ENCODE measurements at places on chromosomes 7 and 10. TPM values are rescaled to one million over a fixed set of nuclear protein-coding genes. Genes with fewer than 3 reads are reported as not detected.

DNA sequence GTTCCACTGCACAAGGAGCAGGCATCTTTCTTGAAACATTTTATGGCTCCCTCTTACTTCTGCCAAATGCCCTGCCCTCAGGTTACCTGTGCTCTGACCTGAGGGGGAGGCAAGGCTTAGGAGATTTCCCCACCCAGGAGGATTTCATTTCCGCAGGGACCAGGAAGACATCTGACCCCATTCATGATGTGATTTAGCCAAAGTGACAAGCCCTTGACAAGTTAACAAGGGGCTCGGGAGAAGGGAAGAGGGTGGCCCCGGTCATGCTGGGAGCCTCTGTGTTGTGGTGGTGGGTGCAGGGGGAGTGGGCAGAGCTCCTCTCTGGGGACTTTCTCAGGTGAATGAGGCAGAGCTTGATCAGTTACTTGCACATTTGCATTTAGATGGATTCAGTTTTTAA, 18.9 kb downstream of the GIMAP5 start:
- no peak for DNase-seq

GRCh38 chr7:94507962-94508361, 1.6 kb upstream of the CASD1 start:
- no peak for DNase-seq

DNA sequence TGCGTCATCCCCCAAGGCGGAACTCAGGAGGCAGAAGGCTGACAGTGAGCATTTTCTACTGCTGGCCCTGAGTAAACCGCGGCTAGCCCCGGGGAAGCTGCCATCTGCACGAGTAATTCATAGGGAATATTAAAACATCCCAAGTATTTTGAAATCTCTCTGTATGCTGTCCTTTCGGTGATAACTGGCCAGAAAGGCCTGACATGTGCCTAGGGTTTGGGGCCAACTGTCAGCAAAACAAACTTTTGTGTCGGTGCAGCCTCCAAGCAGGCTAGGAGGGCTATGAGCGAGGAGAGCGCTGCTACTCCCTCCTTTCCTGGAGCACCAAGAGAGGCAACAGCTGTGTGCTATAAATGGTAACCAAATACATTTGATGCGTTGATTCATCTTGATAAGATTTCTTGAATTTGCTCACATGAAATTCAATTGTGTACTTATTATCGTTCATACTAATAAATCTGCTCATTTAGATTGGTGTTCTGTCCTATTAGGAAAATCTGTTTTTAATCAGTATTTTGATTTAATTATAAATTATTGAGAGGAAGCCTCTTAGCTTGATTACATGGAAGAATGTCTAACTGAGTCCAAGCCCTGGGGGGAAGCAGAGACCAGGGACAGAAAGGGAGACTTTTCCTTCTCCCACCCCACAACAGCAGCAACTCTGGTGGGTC, 124.4 kb upstream of the NPS start:
- no peak for DNase-seq

DNA sequence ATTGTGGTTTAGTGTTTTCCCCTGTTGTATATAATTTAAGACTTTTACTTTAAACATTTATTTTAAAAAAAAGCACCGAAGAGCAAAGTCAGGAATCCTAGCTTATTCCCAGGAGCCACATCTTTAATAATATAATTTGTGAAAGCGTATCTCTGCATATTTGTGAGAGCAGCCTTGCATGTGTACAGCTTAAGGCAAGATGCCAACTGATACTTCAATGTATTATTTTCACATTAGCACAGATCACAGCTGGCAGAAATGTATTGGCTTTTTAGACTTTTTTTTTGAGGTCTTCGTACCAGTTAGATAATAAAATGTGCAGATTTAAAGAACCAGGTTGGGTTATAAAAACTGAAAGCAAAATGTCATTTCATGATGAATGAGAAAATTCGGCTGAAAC, 845.7 kb upstream of the POT1 start:
- no peak for DNase-seq

The BICC1 gene
- 0.11 TPM for total RNA-seq

The TSPAN12 gene
- total RNA-seq: not detected

The PTF1A gene
- not detected for total RNA-seq

DNA sequence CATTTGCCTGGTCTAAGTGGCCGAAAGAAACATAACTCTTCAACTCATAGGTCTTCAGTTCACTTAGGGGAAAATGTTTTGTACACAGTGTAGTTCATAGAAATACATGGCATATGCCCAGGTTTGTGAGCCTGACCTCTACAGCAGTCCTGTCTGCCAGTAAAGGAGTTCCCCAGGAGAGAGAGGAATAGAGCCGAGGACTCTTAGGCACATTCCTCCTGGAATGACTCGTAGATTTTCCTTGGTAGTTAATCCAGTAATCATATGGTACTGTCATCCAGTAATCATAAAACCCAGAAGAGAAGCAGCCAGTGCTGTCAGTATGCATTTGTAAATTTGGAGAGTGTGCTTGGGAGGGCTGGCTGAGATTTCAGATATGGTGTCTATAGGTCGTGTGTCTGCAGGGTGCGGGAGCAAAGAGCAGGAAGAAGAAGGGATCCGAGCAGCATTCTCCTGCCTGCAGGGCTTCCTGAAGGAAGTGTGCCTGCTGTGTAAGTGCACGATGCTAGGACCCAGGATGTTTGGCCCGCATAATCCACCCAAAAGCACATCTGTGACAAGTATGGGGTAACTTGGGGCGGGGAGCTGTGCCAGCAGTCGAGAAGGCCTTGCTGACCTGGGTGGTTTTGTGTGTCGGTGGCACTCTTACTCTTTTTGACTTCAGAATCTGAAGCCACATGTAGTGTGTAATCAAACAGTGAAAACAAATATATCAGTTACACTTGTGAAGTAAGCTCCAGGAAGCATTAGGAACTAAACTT, 13.9 kb downstream of the EIF4H start:
- no peak for DNase-seq

GRCh38 chr7:157898802-157899505, 562.1 kb downstream of the DNAJB6 start:
- no peak for DNase-seq

GRCh38 chr7:14242175-14242574, 252.7 kb upstream of the ETV1 start:
- no peak for DNase-seq

DNA sequence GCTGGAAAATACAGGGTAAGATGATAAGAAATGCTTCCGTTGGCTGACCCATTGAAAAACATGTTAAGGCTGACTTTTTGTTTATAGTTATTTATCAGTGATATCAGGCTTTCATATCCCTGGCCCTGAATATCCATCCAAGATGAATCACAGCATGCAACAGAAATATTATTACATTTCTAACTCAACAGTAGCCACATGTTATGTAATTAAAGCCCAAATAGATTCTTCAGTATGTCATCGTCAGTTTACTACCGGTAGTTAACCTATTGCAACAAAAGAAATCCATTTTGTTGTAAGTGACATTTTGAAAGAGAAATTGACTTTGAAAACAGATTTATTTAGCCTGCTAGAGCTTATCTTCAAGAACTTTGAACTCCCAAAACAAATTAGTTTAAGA, 354.1 kb upstream of the CELF2 start:
- no peak for DNase-seq

DNA sequence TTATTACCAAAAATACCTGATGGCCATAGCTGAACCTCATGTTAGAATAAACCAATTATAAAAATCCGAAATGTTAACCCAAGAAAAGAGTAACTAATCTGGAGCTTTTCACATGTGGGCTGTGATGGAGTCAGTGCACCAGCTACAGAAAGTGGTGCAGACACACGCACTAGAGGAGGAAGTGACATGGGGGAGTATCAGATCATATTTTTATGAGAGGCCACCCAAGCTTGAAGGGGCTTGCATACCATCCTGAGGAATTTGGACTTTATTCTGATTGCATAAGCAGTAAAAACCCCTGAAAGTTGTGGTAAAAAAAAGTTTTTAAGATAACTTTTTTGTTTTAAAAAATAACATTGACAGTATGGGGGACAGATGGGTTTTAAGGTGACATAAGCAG, 1148.5 kb upstream of the CELF2 start:
- no peak for DNase-seq

The NPY4R2 gene
- total RNA-seq: not detected

GRCh38 chr7:156236181-156236889, 404.2 kb upstream of the RNF32 start:
- no peak for DNase-seq

DNA sequence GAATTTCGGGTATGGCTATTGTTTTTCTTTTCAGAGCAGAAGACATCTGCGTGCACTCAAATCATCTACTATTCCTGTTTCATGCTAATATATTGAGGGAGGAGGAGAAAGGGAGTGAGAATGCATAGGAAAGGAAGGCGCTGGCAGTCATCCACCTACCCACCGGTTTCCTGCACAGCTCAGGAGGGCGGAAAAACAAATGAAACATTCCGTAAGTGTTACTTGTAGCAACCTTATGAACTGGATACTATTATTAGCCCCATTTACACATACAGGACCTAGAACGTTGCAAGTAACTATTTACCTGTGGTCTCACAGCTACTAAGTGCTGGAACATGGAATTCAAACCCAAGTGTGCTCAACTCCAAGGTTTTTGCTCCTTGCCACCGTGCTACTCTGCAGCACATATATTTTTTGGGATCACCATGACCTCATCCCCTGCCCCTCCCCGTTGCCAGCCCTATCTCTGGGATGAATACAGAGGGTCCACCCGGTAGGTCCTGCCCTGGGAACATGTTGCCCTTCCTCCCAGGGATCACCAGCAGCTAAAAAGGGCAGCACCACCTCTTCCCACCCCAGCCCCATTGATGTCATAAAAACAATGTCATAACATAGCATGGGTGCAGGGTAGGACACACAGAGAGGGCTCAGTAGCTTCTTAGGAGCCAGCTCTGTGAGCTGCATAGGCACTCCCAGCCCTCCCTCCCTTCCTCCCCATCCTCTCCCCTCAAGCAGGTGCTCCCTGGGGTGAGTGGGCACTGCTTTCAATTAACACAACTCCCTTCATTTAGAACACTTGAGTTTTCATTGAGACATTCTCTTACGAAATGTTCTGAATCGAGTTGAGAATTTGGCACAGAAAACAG, 16.9 kb downstream of the GFRA1 start:
- no peak for DNase-seq

The H2BK1 gene
- not detected for total RNA-seq

GRCh38 chr7:139860090-139860775, 31.2 kb downstream of the TBXAS1 start:
- DNase-seq: no peak

The NMT2 gene
- total RNA-seq: 37.6 TPM

DNA sequence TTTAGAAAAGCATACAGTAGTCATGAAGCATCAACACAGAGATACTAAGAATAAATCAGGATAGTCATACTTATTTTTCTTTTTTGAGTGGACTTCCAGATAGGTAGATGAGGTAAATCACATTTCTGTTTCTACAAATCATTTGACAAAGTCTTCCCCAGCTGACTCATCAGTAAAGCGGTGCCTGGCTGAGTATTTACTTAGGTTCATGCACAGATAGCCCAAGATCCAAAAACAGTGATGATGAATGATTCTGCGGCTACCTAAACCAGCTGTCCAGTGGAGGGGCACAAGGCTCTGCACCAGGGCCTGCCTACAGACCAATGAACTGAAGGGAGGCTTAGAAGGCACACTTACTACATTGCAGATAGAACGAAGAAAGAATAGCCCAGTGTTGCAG, 113.1 kb downstream of the PARP12 start:
- DNase-seq: no peak

DNA sequence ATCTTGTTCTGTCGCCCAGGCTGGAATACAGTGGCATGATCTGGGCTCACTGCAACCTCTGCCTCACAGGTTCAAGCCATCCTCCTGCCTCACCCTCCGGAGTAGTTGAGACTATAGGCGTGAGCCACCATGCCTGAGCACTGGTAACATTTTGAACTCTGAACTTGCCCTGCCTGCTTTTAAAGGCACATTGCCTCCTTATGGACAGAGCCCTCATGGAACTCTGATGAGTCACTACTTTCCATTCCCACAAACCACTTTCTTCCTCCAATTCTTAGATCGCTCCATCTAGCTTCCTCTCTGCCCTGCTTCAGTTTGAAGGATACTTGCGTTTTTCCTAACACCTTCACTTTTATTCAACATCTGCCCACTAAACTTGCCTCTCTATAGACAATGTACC, 38.1 kb downstream of the PRPS1L1 start:
- DNase-seq: no peak

DNA sequence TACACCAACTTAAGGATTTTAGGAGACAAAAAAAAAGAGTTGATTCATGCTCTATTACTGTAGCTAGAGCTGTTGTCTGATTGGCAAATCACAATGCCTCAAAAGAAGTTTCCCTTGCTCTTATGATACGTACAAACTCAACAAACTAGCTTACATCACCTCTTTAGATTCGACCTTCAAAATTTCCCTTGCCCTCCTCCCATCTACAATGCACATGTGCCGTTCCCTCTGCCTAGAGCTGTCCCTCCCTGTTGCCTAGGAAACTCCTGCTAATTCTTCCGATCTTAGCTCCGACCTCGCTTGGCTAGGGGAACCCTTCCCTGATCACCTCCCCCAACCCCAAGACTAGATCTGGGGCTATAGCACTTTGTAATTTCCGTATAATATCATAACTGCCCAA, 55.4 kb downstream of the MAP3K8 start:
- DNase-seq: no peak

- DNase-seq: no peak
These were observed 30.4 kb downstream of the MYPN start for GRCh38 chr10:68139448-68140272.

- DNase-seq: no peak
These were observed 7.3 kb upstream of the LIPA start for GRCh38 chr10:89258881-89259280.

DNA sequence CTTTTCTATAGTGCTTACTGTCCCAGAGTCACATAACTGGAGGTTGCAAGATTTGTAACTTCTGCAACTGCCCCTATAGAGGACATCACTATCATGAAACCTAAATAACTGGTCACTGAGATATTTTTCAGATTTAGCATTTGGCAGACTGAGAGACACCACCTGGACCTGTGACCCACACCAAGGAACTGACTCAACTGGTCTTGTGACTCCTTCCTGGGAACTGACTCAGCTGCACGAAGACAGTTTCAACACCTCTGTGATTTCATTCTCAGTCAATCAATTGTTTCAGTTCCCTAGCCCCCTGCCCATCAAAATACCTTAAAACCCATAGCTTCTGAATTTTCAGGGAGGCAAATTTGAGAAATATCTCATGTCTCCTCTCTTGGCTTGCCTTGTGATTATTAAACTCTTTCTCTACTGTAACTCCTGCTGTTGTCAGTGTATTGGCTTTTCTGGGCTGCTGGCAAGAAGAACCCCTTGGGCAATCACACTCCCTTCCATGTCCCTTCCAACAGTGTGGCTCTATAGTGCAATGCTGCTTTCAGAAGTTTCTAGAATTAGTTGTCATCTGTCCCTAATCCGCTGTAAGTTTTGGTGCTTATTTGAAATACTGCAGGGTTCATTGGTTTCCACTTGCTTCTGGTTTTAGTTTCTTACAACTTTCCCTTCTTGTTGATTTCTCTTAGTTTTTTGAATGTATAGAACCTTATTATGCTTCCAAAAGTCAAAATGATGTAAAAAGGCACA, 127.8 kb upstream of the ADCY1 start:
- DNase-seq: no peak

Measured in activated T-helper 2 cell treated with anti-CD3 and anti-CD28 coated beads, Interferon-gamma antibody, Interleukin-2, Interleukin-4, amounts not matched to agents 10 μg/mL and 5 μg/mL and 100 μg/mL, durations not matched to agents 14 hours and 24 hours and 36 hours (primary cell).